ENCODE measurements at places on chromosomes 13 and 19.

DNA sequence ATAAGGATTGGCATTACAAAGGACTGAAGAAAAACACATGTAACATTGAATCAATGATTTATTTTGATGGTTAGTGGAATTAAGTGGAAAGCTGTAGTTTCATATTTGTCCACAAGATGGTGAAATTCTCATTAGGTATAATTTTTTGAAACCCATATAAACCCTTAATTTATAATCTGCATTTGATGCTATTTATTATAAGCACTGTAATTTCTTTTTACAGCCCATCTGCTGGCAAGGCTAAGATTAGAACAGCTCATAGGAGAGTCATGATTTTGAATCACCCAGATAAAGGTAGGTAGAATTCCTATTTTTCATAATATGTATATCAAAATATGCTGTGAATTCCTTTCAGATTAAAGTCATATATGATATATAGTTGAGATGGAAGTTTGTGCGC lies 62.2 kb downstream of the DNAJC15 start:
- DNase-seq, result peak; percentile 5

DNA sequence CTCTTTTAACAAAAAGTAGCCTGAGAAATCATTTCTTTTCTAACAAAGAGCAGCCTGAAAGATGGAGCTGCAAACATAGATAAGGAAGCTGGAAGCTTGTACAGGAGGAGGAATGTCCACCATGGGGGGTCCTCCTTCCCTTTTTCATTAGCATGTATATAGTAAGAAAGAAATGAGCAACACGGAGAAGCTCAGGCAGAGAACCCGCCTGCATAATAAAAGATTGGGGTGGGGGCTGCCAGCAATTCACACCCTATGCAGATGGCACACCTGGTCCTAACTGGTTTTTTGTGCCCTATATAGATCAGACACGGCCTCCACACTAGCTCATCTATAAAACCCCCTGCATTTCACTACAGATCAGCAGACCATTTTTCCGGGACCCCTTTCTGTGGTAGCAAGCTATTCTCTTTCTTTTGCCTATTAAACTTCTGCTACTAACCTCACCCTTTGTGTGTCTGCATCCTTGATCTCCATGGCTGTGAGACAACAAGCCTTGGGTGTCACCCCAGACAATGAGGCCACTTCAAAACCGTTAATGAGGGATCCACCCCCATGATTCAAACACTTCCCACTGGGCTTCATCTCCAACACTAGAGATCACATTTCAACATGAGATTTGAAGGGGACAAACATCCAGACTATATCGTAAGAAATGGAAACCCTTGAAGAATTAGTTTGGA lies 167.5 kb upstream of the FREM2 start:
- no peak for DNase-seq

GRCh38 chr19:33437393-33437820 lies 63.9 kb downstream of the CEBPG start:
- DNase-seq, result no peak

- no peak for DNase-seq
Observed at GRCh38 chr13:42377640-42378382, 105.9 kb downstream of the AKAP11 start.

DNA sequence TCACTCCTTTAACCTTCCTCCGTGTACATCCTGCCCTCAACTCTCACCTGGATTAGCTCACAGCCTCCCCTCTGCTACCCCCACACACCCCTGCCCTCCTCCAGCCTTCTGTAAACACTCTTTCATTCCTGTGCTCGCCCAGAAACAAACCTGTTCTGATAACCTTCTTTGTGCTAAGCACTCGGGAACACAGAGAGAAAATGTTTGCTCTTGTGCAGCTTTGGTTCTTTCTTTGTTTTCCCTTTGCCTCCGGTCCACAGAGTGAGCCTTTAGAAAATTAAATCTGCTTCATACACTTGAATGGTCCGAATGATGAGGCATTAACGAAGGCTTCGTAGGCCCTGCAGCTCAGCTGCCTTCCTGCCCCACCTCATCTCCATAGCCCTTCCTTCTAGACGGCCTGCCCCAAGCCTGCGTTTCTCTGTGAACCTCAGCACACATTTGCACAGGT lies 6.6 kb upstream of the ZDHHC20 start:
- no peak for DNase-seq

DNA sequence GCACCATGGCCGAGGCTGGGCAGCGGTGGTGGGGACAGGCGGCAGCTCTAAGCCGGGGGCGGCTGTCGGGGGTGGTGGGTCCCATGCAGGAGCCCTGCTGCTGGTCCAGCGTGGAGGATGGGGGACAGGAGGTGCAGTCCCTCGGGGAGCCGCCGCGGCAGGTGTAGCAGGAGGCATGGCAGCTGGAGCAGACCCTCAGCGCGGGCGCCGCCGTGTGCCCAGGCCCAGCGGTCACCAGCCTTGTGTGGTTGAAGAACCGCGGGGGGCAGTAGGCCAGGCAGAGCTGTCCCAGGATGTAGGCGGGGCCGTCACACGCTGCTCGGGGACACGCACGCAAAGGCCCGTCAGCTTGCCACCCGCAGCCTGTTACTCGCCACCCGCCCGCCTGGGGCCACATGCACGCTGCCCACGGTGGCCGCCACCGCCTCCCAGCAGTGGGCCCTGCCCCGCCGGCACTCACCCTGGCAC lies 2.9 kb upstream of the C19orf25 start:
- DNase-seq, result no peak

- no peak for DNase-seq
Observed at GRCh38 chr19:29428071-29428470, 97.7 kb upstream of the VSTM2B start.

DNA sequence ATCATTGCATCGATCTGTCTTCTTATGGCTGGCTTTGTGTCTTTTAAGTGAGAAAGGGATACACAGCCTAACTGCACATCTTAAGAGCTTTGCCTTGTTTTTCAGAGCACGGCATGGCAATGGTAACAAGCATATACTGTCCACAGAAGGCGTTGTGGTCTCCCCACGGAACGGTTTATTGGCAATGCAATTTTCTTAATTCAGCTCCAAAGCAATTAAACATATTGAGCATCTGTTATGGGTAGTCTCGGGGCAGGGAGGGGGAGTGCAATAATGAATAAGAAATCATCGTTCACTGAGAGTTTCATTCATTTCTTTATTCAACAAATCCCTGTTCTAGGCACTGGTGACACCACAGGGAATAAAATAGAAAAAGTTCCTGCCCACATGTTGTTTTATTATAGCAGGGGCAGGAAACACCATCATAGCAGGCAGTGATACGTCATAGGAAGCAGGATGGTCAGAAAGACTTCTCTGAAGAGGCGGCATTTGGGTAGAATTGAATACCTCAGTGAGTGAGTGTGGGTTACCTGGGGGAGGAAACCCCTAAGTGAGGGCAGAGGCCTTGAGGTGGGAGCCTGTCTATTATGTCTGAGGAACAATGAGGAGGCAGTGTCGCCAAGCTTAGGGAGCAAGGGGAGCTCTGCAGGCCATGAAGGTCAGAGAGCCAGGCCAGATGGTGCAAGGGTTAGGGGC lies 185.7 kb upstream of the KL start:
- DNase-seq, result no peak

DNA sequence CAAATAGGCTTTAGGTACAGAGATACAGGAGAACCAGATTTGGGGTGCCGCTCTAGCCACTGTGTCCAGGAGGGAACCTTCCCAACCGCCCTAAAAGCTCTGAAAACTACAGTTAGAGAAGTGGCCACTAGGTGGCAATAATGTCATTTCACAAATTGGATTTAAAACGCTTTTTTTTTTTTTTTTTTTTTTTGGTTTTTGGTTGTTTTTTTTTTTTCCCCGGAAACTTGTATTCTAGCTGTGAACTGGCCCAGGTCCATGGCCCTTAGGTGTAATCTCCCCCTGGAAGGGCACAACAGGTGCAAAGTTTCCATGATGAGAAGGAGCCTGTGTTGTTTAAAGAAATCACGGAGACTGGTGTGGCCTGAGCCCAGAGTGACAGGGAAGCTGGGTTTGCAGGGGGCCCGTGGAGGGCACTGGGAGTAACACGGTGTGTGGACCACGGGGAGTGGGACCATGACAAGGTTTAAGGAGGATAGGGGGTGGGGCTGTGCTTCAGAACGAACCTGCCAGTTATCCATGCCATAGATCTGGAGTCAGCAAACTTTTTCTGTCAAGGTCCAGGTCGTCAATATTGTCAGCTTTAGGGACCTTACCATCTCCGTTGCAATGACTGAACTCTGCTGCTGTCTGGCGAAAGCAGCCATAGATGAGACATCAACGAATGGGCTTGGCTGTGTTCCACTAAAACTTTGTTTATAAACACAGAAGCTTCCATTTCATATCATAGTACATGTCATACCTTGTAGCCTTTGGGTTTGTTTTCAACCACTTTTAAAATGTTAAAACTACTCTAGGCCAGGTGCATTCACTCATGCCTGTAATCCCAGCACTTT lies 10.1 kb downstream of the OR1I1 start:
- DNase-seq, result peak; percentile 74

DNA sequence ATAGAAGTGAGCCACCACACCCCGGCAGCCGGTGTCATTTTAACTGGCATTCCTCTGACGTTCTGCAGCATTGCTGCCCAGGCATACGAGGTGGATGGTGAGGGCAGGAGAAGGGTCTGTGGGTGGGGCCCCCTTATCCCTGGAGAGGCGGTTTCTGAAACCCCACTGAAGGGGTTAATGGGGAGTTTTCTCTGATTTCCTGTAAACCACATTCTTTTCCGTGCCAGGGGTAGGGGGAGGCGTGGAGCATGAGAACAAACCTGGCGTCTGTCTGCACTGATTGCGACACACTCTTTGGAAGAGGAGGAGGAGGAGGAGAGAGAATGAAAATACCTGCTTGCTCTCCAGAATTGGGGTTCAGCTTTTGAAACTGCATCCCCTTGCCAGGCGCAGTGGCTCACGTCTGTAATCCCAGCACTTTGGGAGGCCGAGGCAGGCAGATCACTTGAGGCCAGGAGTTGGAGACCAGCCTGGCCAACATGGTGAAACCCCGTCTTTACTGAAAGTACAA lies 2.7 kb upstream of the C3 start:
- DNase-seq, result no peak

GRCh38 chr13:46345398-46345797 lies 41.7 kb downstream of the RUBCNL start:
- no peak for DNase-seq

DNA sequence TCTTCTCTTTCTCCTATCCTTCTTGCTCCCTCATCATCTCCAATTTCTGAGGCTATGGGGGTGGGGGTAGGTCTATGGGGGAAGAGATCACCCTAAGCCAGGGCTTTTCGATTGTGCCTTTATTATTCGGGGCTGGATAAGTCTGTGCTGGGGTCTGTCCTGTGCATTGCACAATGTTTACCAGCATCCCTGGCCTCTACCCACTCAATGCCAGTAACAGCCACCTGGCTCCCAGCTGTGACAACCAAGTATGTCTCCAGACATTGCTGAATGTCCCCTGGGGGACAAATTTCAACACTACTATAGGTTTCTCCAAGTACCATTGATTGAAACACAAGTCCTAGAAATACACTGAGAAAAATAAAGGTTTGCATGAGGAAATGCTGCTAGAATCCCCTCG lies 13.2 kb downstream of the CBY2 start:
- DNase-seq, result no peak

DNA sequence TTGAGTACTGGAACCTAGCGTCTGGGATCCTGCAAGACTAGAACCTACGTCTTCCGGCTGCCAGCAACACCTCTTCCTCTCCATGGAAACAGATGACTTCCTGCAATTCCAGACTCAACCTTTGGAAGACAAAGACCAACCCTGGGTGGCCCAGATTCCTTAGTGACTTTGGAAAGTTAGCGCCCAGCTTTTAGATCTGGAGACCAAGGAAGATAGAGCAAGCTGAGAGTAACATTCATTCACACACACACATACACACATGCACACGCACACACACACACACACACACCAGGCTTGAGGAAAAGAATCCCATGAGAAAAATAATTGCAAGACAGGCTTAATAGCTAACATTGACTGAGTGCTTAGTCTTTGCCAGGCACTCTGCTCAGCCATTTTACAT lies 788.9 kb downstream of the UQCRFS1 start:
- DNase-seq, result no peak

DNA sequence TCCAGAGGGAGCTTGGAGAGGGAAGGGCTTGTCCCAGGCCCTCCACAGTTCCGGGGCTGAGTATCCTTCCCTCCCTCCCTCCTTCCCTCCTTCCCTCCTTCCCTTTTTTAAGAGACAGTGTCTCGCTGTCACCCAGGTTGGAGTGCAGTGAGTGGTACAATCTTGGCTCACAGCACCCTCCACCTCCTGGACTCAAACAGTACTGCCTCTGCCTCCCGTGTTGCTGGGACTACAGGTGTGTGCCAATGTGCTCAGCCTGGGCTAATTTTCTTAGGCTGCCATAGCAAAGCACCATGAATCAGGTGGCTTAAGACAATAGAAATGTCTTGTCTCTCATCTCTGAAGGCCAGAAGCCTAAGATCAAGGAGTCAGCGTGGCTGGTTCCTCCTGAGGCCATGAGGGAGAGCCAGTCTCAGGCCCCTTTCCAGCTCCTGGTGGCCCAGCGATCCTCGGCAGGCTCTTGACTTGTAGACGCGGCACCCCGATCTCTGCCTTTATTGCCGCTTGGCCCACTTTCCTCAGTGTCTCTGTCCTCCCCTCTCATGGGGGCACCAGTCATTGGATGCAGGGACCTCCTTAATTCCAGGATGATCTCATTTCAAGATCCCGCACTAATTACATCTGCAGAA lies 47.5 kb downstream of the CRTC1 start:
- DNase-seq, result no peak

DNA sequence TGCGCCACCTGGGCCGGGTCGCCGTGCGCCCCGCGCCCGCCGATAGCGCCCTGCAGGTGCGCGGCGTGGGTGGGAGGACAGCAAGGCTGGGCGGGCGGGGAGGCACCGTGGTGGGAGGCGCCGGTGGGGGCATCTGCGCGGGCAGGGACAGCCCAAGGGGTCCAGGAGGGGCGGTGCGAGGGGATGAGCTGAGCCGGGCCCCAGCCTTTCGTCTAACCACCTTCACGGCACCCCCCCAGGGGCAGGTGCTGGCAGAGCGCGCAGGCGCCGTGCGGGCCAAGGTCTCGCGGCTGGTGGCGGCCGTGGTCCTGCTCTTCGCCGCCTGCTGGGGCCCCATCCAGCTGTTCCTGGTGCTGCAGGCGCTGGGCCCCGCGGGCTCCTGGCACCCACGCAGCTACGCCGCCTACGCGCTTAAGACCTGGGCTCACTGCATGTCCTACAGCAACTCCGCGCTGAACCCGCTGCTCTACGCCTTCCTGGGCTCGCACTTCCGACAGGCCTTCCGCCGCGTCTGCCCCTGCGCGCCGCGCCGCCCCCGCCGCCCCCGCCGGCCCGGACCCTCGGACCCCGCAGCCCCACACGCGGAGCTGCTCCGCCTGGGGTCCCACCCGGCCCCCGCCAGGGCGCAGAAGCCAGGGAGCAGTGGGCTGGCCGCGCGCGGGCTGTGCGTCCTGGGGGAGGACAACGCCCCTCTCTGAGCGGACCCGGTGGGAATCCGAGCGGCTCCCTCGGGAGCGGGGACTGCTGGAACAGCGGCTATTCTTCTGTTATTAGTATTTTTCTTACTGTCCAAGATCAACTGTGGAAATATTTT lies 3.1 kb downstream of the KISS1R start:
- DNase-seq, result no peak

Data from hematopoietic multipotent progenitor cell treated with erythropoietin and hydrocortisone succinate and interleukin-3 and kit ligand, for 15 days (in vitro differentiated cells).